ENCODE measurements at places on chromosomes 11 and 22. TPM values are rescaled to one million over a fixed set of nuclear protein-coding genes. Genes with fewer than 3 reads are reported as not detected.

DNA sequence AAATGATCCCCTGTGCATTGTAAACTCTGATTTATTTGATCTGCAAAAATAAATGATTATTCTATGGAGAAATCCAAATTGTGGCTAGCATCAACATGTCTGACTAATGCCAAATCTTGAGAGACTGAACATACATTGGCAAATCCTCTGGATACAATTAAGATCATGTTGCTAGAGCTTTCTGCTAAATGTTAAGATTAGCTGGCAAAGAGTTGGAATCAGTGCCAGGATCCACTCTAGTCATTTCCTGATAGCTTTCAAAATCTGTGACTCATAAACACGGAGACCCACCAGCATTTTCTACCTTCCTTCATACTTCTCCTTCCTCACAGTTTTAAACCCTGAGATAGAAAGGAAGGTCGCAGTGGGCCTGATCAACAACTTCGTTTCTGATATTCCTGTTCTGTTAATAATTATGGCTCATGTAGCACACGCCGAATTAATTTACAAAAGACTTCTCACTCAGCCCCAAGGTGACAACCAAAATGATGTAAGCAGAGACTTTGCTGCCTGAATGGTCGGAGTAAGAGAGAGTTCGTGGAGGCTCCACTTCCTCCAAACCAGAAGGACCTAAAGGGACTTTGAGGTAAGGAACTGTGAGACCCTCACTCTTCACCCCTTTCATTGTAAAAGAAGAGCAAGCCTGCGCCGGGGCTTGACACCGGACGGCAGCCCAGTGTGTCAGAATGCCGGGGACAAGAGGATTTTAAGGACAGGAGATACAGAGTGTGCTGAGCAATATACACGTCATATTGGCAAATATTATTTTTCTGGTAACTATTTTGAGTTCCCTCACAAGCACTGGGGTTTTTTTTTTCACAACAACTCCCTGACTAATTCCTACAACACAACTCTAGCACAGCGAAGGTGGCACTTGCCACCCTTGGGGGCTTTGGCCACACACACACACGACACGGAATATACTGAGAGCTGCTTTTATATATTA is 42.0 kb downstream of the SERPINH1 start:
- peak overlapping the region; percentile 35 for H3K27ac ChIP-seq
- H3K4me1 ChIP-seq, result peaks cover 22% of the 10 kb centered on the region
- no peaks in the 10 kb centered on the region for H3K27me3 ChIP-seq
- peak; percentile 33 for DNase-seq
- no peak overlapping the region for H3K4me3 ChIP-seq
- H3K36me3 ChIP-seq, result no peaks in the 10 kb centered on the region

CABP7 gene
- total RNA-seq, result not detected

CBLIF gene
- not detected for total RNA-seq

TSSK2 gene
- total RNA-seq, result not detected

DNA sequence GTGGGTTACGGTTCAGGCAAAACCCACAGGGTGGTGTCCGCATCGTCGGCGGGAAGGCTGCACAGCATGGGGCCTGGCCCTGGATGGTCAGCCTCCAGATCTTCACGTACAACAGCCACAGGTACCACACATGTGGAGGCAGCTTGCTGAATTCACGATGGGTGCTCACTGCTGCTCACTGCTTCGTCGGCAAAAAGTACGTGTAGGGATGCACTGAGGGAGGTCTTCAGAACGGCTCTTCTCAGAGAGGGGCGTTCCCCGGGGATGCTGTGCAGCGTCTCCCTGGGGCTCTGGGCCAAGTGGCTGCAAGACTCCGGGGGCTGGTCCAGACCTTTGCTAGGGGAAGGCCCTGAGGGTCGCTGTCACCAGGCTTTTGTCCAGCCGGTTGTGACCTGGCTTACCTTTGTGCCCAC is 1.3 kb downstream of the ACR start:
- H3K27me3 ChIP-seq, result peaks cover 32% of the 10 kb centered on the region
- H3K27ac ChIP-seq, result no peak overlapping the region
- H3K36me3 ChIP-seq, result no peaks in the 10 kb centered on the region
- H3K4me3 ChIP-seq, result no peak overlapping the region

GRCh38 chr11:117673602-117674001 is 123.4 kb downstream of the DSCAML1 start:
- H3K4me1 ChIP-seq, result no peaks in the 10 kb centered on the region
- DNase-seq, result no peak
- no peak overlapping the region for H3K27ac ChIP-seq
- H3K4me3 ChIP-seq, result no peak overlapping the region
- no peaks in the 10 kb centered on the region for H3K27me3 ChIP-seq

DNA sequence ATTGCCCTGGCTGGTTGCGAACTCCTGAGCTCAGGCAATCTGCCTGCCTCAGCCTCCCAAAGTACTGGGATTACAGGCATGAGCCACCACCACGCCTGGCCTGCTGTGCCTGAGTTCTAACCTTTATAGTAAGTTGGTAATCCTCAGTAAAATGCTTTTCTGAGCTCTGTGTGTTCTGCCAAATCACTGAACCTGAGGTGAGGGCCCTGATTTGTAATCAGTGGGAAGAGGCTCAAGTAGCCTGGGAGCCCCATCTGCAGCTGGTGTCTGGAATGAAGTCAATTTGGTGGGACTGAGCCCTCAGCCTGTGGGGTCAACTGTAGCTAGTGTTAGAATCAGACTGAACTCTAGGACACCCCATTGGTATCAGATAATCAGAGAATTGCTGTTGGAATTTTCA is 72.6 kb upstream of the PARVG start:
- no peaks in the 10 kb centered on the region for H3K27me3 ChIP-seq
- H3K4me1 ChIP-seq, result no peaks in the 10 kb centered on the region
- no peak overlapping the region for H3K27ac ChIP-seq
- no peak overlapping the region for H3K4me3 ChIP-seq
- H3K36me3 ChIP-seq, result no peaks in the 10 kb centered on the region

DNA sequence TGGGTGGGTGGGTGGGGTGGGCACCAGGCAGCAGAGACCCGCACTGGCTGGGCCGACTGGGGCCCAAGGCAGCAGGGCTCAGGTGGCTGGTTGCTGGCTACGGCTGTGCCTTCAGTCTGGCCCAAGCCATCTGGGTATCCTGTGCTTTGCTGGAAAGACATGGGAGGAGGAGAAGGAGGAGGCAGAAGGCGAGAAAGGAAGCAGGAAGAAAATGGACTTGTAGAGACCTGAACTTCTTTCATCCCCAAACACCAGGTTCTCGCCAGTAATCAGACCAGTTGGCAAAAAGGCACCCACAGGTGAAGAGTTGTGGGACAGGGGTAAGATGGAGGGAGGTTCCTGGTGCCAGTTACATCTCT is 78.8 kb downstream of the IGLL1 start:
- no peaks in the 10 kb centered on the region for H3K4me1 ChIP-seq
- H3K4me3 ChIP-seq, result no peak overlapping the region
- H3K27ac ChIP-seq, result no peak overlapping the region
- H3K27me3 ChIP-seq, result no peaks in the 10 kb centered on the region
- DNase-seq, result no peak
- no peaks in the 10 kb centered on the region for H3K36me3 ChIP-seq

- no peak overlapping the region for H3K4me3 ChIP-seq
- H3K27ac ChIP-seq, result no peak overlapping the region
- peaks cover 27% of the 10 kb centered on the region for H3K4me1 ChIP-seq
These were observed 3.6 kb downstream of the MAP3K11 start for GRCh38 chr11:65610404-65610803.

DNA sequence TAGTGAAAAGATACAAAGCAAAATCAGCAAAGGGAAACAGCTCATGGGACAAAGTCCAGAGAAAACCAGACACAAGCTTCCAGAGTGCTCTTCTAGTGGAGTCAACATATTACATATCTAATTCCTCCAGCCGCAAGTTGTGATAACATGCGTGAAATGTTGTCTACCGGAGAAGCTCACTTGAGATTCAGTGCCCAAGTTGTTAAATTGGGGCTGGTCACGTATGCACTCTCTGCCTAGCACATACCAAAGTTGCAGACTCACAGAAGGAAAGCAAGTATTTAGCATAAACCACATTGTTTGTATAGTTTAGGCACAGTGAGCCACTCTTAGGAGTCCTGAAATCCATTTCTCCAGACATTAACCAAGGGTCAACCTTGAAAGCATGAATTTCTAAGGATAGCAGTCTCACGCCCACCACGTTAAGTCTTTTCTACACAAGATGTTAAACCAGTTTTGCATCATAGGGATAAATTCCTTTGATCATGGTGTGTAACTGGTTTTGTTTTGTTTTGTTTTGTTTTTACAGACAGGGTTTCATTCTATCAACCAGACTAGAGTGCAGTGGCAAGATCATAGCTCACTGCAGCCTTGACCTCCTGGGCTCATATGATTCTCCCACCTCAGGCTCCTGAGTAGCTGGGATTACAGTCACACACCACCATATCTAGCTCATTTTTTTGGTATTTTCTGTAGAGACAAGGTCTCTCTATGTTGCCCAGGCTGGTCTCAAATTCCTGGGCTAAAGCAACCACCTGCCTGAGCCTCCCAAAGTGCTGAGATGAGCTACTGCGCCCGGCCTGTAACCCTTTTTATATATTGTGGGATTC is 39.5 kb upstream of the EP300 start:
- H3K27ac ChIP-seq, result peak overlapping the region; percentile 1
- peak; percentile 59 for DNase-seq
- no peaks in the 10 kb centered on the region for H3K36me3 ChIP-seq
- H3K4me1 ChIP-seq, result peaks cover 23% of the 10 kb centered on the region
- H3K27me3 ChIP-seq, result no peaks in the 10 kb centered on the region

MRGPRG gene
- not detected for total RNA-seq

DNA sequence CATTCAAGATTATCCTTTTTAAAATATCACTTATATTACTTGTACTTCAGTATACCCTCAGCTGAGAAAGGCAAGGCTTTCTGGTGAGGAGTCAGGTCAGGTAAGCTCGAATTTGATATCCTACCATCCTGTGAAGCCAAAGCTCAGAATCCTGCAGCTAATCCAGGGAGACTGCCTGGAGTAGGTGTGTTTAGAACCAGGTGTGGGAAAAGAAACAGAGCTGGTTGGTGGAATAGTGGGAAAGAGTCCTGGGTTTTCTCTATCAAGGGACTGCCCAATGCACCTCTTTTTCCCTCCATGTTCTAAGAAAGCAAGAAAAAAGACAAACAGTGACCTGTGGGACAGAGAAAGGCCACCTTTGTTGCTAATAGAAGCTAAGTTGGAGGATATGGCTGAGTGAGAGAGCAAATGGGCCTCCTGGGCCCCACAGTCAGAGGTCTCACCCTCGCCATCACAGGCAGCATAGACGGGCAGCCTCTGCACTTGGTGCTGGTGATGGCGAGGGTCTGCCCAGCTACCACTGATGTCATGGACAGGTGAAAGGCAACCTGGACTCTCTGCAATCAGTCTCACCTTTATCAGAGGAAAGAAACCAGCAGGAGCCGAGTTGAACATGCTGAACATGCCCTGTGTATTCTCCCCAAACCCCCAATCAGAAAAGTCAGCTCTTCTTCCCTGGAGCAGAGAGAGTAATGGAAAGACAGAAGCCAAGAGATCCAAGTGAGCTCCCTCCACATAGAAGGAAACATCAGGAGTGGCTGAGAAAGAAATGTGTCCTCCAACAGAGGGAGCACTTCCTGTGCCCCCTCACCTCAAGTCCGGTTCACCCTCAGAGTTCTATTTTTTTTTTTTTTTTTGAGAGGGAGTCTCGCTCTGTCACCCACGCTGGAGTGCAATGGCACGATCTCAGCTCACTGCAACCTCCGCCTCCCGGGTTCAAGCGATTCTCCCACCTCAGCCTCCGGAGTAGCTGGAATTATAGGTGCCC is 491.3 kb downstream of the BUD13 start:
- no peak for DNase-seq
- H3K4me1 ChIP-seq, result no peaks in the 10 kb centered on the region
- H3K27ac ChIP-seq, result no peak overlapping the region
- H3K27me3 ChIP-seq, result no peaks in the 10 kb centered on the region
- no peaks in the 10 kb centered on the region for H3K36me3 ChIP-seq

DNA sequence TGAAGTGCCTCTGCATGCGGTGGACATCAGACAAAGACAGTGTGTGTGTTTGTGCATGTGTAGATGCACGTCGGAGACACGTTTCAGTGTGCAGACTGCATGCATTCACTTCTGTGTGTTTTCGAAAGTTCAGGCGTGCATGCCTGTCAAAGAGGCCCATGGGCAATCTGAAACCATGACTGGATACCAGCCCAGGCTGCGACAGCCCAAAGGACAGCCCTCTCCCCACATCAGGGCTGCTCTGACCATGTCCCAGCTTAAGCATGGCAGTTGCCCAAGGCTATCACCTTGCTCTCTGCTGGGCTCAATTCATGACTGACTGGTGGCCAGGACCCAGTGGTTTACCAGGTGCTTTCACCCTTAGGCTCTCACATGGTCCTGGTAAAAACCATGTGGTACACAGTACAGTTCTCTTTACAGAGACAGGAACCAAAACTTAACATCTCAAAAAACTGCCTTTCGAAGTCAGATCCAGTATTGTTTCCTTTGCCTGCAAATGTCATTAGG is 423.7 kb upstream of the CADM1 start:
- no peak overlapping the region for H3K27ac ChIP-seq
- H3K4me3 ChIP-seq, result no peak overlapping the region
- H3K4me1 ChIP-seq, result peaks cover 10% of the 10 kb centered on the region

OR5A1 gene
- total RNA-seq, result not detected

DNA sequence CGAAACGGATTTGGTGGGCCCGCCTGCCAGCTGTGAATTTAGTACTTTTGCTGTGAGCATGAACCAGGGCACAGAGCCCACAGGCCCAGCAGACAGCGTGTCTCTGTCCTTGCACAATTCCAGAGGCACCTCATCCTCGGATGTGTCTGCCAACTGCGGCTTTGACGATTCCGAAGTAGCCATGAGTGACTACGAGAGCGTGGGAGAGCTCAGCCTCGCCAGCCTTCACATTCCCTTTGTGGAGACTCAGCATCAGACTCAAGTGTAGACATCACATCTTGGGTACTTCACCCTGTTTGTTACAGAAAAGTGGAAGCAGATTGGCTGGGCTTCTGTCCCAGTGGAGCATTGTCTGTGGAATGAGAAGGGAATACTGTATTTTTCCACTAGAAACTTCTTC is 78.6 kb upstream of the MTNR1B start:
- no peak overlapping the region for H3K4me3 ChIP-seq
- DNase-seq, result no peak
- no peak overlapping the region for H3K27ac ChIP-seq
- H3K4me1 ChIP-seq, result no peaks in the 10 kb centered on the region
- no peaks in the 10 kb centered on the region for H3K36me3 ChIP-seq
- no peaks in the 10 kb centered on the region for H3K27me3 ChIP-seq

GRCh38 chr11:33942954-33943353 is 51.1 kb upstream of the LMO2 start:
- H3K27ac ChIP-seq, result no peak overlapping the region
- no peaks in the 10 kb centered on the region for H3K27me3 ChIP-seq
- DNase-seq, result no peak
- no peak overlapping the region for H3K4me3 ChIP-seq
- H3K36me3 ChIP-seq, result no peaks in the 10 kb centered on the region

GAS2 gene
- total RNA-seq, result 1.8 TPM

GRCh38 chr11:110095554-110095953 is 2.4 kb downstream of the ZC3H12C start:
- no peak overlapping the region for H3K27ac ChIP-seq
- no peaks in the 10 kb centered on the region for H3K27me3 ChIP-seq
- H3K4me1 ChIP-seq, result peaks cover 10% of the 10 kb centered on the region
- peaks cover 5% of the 10 kb centered on the region for H3K36me3 ChIP-seq
- DNase-seq, result no peak
- H3K4me3 ChIP-seq, result no peak overlapping the region
